T-helper 2 cell (primary cell): ENCODE measurements at places on chromosomes 12 and 14.

- DNase-seq: no peak
Measured at GRCh38 chr12:105855361-105856047, 283.2 kb downstream of the NUAK1 start.

- peak; percentile 64 for DNase-seq
Measured at GRCh38 chr12:25155022-25155576, 39.9 kb downstream of the DNAI7 start.

DNA sequence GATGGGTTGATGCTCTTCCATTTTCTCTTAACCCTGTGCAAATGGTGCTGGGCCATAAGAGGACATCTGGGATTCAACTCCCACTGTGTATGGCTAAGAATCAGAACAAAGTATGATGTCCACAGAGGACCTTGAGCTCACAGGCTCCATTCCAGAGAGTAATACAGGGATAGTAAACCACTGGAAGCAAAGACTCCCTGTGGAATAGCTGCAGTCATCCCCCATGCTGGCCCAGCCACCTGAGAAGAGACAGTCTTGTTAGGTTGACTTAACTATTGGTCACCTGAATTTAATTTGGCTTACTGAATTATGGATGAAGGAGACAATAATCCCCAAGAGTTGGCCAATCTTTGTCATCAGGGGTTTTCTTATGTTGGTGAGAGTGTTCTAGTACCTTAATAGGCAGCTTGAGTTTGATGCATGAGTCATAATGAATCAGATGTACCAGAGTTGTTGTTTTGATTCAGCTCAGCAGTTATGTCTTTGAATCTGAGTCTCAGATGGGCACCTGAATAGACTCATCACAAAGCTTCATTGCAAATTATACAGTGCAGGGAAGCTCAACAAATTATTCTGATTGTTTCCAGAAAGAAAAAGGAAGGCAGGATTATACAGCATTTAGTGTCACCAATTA, 122.7 kb downstream of the SSPN start:
- peak; percentile 44 for DNase-seq

DNA sequence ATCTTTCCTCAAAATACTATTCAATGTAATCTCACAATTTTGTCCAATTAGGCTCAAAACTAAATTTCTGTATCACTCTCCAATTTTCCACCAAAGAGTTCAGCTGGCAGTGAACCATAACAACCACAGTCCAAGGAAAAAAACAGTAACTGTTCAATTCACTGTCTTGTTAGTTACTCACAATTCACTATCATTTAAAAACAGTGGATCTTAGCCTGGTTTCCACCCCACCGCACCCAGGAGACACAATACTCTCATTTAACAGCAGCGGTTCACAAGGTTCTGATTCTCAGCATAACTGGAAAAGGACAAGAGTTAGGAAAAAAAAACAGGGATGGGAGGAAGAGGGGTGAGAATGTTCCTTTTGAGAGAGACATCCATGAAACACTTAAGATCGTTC, 40.5 kb downstream of the MED13L start:
- DNase-seq: no peak

DNA sequence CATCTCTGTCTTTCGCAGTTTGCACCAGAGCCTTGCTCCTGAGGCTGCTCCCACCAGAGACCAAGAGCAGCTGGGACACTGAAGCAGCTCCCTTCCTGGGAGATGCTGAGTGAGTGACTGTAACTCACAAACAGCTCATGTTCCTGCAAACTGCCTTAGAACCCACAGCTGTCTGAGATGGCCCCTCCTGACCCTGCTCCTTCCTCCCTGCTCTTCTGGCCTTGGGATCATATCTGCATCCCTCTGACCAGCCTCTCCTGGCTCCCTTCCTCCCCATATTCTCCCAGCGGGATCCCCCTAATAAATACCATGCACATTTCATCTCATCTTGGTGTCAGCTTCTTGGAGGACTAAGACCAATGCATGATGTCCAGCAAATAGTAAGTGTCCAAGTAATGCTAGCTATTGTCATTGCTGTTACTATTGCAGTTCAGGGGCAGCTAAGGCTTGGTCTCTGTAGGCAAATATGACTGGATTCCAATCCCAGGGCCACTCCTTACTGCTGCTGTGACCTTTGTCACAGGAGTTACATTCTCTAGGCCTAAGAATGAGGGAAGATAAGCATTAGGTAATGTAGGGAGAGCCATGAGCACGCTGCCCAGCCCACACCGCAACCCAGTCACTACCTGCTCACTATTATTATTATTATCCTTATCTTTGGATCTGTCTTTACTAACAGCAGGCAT, 47.9 kb downstream of the SYNE3 start:
- no peak for DNase-seq

DNA sequence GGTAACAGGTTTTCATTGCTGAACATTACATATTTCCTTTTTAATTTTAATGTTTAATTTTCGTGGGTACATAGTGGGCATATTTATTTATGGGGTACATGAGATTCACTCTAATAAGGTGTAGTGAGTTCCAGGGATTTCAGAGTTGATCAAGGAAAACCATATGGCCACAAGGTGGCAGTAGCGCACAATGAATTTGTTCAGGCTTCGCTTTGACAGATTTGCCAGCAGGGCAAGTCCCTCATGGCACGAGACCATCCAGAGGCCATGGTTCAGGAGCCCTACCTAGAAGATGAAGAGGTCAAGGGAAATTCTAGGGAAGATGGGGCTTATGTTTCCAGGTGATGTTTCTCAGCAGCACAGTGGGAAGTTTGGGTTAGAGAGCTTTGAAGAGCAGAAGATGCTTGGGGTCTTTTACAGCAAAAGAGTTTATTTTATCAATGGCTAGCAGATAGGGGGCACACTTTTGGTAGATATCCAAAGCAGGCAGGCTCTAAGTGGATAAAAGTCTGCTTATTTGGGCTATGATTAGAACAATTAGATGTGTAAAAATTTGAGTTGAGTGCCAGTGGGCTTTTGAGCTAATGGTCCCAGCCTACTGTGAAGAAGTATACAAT, 1004.4 kb downstream of the AACS start:
- DNase-seq: peak; percentile 5

GRCh38 chr12:12520273-12520672, 42.4 kb downstream of the DUSP16 start:
- DNase-seq: no peak

DNA sequence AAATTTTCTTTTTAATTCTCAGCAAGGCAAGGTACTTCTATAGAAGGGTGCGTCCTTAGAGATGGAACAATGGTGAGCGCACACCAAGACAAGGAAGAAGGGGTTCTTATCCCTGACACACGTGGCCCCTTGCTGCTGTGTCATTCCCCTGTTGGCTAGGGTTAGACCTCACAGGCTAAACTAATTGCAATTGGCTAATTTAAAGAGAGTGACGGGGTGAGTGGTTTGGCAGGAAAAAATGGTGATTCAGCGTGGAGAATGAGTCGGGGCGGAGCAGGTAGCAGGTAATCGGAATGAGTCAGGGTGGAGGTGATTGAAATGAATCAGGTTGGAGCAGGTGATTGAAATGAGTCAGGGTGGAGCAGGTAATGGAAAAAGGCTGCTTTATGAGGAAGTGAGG, 36.3 kb upstream of the HECTD1 start:
- no peak for DNase-seq

GRCh38 chr14:36845356-36846012, 183.8 kb downstream of the PAX9 start:
- DNase-seq: no peak

DNA sequence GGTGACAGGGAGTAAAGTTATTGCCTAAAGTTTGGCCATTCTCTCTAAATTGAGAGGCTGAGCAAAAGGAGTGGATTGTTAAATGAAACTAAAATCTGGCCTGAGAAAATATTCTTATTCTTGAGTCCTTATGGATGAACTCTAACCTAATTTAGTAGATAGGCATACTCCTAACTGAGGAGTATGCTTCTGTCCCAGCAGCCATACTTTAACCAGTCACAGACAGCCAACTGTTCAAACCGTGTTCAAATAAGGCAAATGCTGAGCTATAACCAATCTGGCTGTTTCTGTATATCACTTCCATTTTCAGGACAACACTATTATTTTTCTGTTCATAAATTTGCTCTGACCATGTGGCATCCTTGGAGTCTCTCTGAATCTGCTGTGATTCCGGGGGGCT, 75.9 kb upstream of the RERGL start:
- no peak for DNase-seq

- no peak for DNase-seq
Measured at GRCh38 chr12:57047981-57048380, 1.9 kb downstream of the MYO1A start.

GRCh38 chr12:57019983-57020719, 3.8 kb upstream of the TAC3 start:
- no peak for DNase-seq

GRCh38 chr12:54296393-54297099, 4.3 kb downstream of the NFE2 start:
- DNase-seq: no peak

DNA sequence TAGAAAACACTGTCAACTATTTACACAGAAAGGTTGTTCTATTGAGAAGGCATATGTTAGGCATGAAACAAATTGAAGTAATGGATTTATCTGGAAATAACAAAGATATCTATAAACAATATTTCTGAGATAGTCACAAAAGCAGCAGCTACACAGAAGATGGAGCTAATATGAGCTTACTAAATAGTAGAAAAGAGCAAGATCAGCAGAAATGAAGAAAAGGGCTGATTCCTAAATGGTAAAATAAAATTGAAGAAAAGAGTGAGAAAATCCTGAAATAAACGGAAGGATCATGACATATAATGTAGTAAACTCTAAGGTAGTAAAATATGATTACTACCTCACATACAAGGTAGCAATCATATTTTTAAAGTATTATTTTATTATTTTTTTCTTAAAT, 1263.9 kb downstream of the FSCB start:
- DNase-seq: no peak

DNA sequence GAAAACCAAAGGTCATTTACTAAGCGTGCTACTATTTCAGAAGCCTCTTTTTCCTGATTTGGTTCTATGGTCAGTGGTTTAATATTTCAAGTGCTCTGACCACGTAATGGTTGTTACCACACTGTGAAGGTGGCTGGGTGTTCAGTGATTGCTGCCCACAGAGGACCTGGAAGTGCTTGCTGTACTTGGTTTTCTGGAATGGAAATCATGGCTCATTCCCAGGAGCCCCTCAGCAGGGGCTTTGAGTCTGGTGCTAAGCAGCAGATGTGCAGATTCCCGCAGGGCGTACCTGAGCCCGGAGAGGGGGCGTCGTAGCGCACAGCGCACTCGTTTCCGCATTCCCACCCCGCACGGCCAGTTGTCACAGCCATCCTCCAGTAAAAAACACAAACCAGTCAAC, 50.5 kb downstream of the TRAF3 start:
- no peak for DNase-seq

DNA sequence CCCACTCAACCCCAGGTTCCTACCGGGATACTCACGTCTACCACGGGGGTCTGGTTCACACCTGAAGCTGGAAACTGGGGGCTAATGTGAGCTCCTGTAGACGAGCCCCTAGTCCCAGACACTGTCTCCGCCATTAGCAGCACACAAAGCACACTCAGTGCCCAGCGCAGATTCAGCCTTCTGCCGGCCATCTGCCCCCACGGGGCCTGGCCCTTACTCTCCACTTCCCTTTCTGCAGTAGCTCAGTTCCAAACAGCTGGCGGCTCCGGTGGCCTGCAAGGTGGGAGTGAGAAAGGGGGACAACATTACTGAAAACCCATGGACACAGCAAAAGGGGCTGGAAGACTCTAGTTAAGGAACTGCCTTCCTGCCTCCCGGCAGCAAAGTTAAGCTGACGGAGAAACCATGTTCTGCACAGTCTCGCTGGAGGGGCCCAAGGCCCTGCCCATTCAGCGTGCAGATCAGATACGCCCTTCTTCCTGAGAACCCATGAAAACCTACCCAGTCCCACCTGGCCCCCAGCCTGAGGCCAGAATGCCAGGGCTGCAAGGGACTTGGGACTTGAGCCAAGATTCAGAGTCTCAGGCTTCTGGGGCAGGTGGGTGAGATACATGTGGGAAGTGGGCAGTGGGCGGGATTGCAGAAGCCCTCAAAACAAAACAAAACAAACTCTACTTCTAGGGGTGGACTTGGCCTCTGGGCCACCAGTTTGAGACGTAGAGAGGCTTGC, 2.1 kb downstream of the SLC8B1 start:
- DNase-seq: no peak

- no peak for DNase-seq
Measured at GRCh38 chr12:57142727-57143126, 4.7 kb downstream of the LRP1-AS start.
